ENCODE measurements at places on chromosomes 13 and 19. TPM values are rescaled to one million over a fixed set of nuclear protein-coding genes. Genes with fewer than 3 reads are reported as not detected.

The OR4F17 gene
- total RNA-seq = not detected

The ZNF20 gene
- total RNA-seq = 0.89 TPM

The PCDH8 gene
- total RNA-seq = not detected

The EDDM13 gene
- not detected for total RNA-seq
